ENCODE measurements at places on chromosomes 6 and 20.
A peak's percentile ranks its signal among the peaks of the same experiment; 100 is the strongest.

- no peak for DNase-seq
These were observed 62.9 kb downstream of the SCAND1 start for GRCh38 chr20:35891375-35891774.

DNA sequence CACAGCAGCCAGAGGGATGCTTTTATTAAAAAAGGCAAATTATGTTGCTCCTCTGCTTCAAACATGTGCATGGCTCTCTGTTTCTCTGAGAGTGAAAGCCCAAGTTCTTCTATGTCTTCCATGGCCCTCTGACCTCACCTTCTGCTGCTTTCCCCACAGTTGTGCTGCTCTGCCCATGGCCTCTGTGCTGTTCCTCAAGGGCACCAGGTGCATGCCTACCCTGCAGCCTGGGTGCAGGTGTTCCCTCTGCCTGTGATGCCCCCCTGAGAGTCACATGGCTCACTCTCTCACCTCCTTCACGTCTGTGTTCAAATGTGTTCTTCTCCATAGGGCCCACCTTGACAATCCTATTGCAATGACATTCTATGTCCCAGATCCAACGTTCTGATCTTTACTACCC, 477.0 kb upstream of the CHD6 start:
- no peak for DNase-seq

GRCh38 chr6:123769431-123769830, 34.2 kb upstream of the NKAIN2 start:
- DNase-seq: no peak

- no peak for DNase-seq
These were observed 916 bp downstream of the SOX18 start for GRCh38 chr20:64048402-64049044.

GRCh38 chr6:33414592-33415271, 3.2 kb downstream of the CUTA start:
- DNase-seq: no peak

DNA sequence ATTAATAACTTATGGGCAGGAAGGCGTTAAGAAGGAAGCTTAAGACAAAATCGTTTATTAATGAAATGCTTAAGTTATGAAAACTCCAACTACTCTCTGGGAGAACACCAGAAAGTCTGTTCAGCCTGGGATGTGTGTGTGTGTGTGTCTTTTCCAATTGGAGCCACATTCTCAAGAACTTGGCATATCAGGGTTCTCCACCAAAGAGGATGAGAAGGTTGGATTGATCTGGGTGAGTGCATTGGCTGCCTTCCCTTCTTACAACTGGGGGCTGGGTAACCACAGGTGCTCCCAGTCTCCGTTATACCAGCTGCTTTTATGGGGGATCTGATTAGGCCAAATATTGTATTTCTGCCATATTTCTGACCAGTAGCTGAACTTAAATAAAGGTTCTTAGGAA, 102.1 kb downstream of the MAN1A1 start:
- no peak for DNase-seq

DNA sequence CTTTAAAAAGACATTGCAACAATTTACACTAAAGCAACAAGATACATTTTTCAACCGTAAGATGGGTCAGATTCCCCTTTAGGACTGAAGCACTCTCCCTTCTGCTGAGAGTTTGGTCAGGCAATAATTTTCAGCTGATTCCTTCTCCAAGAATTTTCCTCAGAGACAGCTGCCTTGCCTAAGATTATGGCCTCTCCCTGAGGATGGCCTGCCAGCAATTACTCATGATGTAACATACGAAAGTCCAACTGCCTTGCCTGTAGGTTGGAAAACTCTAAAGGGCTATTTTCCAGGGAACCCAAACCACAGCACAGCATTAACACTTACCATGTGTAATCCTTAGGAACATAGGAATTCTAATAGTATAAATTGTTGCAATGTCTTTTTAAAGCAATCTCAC, 229.1 kb upstream of the FLRT3 start:
- no peak for DNase-seq

GRCh38 chr20:32501709-32502108, 83.4 kb downstream of the NOL4L start:
- no peak for DNase-seq

DNA sequence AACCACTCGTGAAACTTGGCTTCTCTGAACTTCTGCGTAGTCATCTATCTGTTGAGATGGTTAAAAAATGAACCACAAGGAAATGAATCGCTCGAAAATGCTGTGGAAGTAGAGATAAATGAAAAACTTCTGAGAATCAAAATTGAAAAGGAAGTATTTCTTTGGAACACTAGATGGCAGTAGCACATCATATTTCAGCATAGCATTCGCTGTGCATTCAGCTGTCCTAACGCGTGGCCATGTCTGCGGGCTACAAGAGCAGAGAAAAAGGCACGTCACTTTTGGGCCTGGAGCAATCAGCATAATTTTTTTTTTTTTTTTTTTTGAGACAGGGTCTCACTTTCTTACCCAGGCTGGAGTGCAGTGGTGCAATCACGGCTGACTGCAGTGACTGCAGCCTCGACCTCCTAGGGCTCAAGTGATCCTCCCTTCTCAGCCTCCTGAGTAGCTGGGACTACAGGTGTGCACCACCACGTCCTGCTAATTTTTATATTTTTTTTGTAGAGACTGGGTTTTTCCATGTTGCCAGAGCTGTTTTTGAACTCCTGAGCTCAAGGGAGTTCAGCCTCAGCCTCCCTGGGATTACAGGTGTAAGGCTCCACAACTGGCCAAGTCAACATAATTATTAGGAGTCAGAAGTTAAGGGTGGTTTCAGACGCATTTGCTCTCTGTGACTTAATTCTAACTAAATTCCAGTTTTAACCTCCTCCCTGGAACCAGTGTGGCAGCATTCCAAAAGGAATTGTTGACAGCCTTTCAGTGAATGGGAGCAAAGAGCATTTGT, 8.8 kb upstream of the PERP start:
- DNase-seq: peak; percentile 43

DNA sequence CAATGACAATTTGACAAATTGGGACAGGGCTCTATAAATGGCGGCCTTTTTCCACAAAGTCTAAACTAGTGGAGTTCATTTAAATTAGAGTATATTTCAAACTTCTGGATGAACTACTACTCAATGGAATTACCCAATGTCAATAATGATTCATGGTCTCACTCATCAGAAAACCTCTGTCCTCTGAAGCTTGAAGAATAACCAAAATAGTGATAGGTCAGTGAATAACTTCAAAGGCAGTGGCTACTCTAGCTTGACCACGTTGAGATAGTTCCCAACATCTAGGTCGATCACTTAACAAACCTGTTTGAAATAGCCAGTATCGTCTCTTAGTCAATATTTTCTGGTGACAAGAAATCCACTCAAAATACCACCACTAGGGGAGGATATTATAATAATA, 197.6 kb downstream of the HDGFL1 start:
- DNase-seq: no peak

DNA sequence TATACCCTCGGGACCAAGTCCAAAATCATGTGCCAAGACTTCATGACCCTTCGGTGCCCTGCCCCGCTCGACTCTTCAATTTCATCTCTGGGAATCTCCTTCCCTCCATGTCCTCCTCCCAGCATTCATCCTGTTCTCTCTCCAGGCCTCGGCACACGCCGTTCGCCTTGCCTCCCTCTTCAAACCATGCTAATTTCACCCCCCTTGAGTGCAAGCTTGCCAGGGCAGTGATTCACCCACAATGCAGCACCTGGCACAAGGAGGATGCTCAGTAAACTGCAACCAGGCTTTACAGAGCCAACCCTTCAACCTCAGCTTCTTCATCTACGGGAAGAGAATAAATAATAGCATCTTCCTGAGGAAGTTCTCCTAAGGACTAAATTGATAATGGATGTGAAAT, 4.1 kb downstream of the KCNS1 start:
- DNase-seq: no peak

- no peak for DNase-seq
These were observed 565.5 kb downstream of the FRK start for GRCh38 chr6:115495184-115495583.

- DNase-seq: peak; percentile 69
These were observed 7.1 kb downstream of the XKR7 start for GRCh38 chr20:31974951-31975487.

DNA sequence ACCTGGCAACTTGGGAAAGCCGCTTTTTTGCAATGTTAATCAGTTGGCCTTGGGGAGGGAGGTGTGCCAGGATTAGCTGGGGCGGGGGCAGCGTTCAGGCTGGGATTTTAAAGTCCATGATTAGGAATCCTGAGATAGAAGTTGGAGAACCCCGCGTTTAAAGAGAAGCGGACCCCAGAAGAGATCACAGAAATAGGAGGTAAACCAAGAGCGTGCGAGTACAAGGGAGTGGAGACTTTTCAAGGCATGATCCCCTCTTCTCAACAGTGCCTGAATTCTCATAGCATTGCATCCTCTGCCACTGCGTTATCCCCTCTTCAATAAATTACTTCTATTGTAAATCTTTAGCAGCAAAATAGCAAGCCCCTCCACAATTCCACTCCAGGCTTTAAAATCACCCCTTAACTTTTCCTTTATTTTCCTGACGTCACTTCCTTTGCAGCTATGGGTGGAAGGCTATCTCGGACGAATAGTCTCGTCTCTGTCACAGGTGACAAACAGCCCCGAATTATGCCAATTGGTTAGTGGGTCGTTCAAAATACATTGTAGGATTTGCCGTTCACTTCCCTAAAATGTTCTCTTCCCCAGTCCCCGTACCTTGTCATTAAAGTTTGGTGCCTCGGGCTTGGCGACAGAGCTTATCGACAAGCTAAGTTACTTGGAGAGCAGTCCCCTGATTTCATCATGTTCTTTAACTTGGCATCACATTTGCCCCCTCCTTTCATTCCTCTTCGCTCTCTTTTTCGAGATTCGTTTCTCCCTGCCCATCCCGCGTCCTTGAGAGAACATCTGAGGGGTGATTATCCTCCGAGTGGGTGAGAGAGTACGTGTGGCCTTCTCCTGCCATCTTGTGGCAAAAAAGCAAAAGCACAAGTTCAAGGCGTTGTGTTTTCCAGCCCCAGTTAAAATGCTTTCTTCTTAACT, 17.1 kb downstream of the OR2B2 start:
- no peak for DNase-seq

- DNase-seq: no peak
These were observed 74.1 kb upstream of the NAA20 start for GRCh38 chr20:19943061-19943521.

- no peak for DNase-seq
These were observed 1.1 kb upstream of the LSM14B start for GRCh38 chr20:62120990-62121775.

DNA sequence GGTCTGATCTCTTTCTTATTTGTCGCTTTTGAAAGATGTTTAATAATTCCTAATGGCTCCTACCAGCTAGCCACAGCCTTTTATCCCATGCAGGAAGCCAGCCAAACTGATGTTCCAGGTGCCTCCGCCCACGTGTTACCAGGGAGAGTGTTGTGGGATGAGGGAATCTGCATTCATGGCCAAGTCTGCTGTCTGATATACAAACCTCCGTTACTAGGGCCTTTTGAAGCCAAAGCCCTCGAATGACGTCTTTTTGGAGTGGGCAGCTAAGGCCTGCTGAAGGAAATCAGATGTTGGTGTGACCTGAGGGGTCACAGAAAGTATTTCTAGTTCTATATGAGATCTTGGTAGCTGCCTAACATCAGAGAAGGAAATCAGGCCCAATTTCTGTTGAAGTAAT, 21.3 kb downstream of the STK35 start:
- no peak for DNase-seq

- DNase-seq: no peak
These were observed 24.4 kb upstream of the BNIP5 start for GRCh38 chr6:36361071-36361470.

DNA sequence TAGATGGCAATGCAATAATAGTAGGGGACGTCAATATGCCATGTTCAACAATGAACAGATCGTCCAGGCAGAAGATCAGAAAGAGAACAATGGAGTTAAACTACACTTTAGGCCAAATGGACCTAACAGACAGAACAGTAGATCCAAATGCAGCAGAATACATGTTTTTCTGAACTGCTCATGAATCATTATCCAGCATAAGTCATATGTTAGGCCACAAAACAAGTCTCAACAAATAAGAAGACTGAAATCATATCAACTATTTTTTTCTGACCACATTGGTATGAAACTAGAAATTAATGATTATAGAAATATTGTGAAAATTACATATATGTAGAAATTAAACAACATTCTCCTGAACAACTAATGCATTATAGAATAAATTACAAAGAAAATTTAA, 10.2 kb upstream of the DEFB125 start:
- DNase-seq: no peak

GRCh38 chr6:63437058-63437457, 117.3 kb upstream of the LGSN start:
- no peak for DNase-seq

- DNase-seq: no peak
These were observed 53.0 kb downstream of the GNAS-AS1 start for GRCh38 chr20:58797371-58798338.

DNA sequence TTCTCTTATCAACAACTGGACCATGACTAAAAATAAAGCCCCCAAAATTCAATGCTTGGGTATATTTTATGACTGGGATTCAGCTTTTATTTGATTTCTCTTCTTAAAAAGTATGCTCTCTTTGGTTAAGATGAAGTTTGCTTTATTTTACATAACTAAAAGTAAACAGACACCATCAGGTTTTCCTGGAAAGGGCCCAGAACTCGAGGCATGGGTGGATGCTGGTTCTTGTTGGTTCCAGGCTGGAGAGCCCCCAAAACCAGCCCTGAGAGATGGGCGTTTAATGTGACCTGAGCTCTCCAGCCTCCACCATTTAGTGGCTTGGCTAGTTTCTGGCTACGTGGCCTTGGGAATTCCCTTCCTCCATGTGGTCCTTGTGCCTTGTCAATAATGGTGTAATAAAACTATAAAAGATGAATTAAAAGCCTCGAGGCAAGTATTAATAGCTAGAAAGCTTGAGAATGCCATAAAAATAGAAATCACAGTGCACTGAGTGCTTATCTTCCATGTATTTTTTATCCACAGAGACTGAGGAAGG, 34.1 kb downstream of the BANF2 start:
- no peak for DNase-seq

GRCh38 chr20:23608251-23608846, 2.6 kb upstream of the CST9 start:
- no peak for DNase-seq

GRCh38 chr6:14068133-14068532, 49.4 kb upstream of the CD83 start:
- DNase-seq: no peak
